Right cardiac atrium (tissue), 5 donors: ENCODE measurements at places on chromosomes 4 and X. TPM values are rescaled to one million over a fixed set of nuclear protein-coding genes. Genes with fewer than 3 reads are reported as not detected.

The ALAS2 gene
- not detected for total RNA-seq

The TMSB15A gene
- total RNA-seq = not detected

The DCAF8L2 gene
- total RNA-seq = not detected

The GRID2 gene
- total RNA-seq = 0.71 TPM

The ASB5 gene
- 5.1 TPM for total RNA-seq

The SRPX2 gene
- 2.5 TPM for total RNA-seq

The COL4A5 gene
- 30.8 TPM for total RNA-seq

The STK32B gene
- 0.43 TPM for total RNA-seq

The DUSP21 gene
- total RNA-seq = not detected
